ENCODE measurements at places on chromosomes 1 and 21.

DNA sequence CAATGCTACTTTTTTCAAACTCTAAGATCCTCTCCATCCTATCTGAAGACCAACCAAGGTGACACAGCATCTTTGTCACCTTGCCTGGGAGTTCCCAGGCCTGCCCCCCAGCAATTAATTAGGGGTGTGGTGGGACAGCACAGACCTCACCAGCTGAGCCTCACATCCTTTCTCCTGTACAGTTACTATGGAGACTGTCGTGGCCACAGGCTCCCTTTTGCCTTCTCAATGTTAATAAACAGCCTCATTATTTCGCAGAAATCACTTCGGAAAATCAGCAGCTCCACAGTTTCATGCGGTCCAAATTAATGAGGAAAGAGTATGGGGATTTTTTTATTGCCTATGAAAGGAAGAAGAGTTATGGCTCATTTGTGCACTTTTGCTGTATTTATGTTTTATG, 378.3 kb downstream of the NPHP4 start:
- DNase-seq: no peak

GRCh38 chr1:153866045-153866850, 56.5 kb downstream of the GATAD2B start:
- no peak for DNase-seq

- DNase-seq: no peak
Measured at GRCh38 chr1:156496211-156496761, 4.3 kb downstream of the MEF2D start.

GRCh38 chr1:107450899-107451664, 310.2 kb downstream of the NTNG1 start:
- DNase-seq: no peak

DNA sequence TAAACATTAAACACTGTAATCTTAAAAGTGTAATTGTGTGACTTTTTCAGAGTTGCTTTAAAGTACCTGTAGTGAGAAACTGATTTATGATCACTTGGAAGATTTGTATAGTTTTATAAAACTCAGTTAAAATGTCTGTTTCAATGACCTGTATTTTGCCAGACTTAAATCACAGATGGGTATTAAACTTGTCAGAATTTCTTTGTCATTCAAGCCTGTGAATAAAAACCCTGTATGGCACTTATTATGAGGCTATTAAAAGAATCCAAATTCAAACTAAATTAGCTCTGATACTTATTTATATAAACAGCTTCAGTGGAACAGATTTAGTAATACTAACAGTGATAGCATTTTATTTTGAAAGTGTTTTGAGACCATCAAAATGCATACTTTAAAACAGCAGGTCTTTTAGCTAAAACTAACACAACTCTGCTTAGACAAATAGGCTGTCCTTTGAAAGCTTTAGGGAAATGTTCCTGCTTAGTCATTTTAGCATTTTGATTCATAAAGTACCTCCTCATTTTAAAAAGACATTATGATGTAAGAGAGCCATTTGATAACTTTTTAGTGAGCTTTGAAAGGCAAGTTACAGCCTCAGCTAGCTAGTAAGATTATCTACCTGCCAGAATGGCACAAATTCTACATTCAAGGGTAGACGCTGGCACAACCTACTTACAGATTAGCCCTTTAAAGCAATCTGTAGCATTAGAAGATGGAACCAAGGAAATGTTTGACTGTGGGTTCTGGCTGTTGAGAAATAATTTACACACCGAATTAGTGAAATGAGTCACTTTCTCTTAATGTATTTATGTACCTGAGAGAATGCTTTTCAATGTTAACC, 9.4 kb downstream of the SOD1 start:
- no peak for DNase-seq

DNA sequence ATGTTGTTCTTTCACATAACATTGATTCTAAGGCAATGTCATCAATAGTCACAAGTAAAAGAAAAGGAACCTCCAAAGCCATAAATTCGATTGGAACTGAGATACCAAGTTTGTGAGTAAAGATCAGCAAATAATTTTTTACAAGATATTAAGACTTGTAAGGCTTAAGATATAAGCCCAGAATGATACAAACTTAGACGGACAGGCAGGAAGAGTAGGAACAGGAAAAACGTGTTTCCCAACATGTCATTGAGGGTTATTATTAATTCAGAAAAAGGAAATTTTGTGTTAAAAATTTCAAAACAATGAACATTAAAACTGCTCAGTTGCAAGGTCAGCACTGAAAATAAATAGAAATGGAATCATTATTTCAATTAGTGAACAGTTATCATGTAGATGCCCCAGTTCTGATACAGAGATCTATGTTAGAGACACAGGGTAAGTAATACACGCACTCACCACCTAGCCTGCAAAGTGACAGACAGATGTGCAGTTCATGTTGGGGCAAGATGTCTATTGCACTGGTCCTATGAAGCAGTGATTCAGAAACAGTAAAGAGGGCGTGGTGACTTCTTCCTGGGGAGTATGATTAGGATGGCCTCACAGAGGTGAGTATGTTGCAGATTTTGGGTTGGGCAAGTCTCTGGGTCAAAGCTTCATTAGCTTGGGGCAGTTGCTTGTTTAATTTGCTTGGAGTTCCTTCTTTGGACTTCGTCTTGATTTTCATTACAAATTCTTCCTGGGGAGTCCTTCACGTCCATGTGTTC, 284.4 kb downstream of the SETD4 start:
- no peak for DNase-seq

- DNase-seq: no peak
Measured at GRCh38 chr1:25178917-25179561, 53.3 kb downstream of the SYF2 start.

DNA sequence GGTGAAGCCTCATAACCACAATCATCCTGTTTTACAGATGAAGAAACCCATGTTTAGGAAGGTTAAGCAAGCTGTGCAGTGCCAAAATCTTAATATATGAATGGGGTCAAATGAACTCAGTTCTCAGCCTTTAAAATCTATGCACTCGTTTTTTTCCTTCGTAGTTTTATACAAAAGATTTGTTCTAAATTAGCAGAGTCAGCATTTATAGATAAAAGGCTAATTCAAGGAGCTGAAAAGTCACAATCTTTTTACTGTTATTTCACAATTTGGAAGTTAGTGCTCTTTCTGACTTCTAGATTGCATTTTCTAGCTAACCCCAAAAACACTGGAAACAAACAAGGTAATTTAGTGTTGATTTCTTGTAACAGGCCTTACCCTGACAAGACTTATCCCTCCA, 766.9 kb upstream of the ADGRL4 start:
- no peak for DNase-seq

- DNase-seq: no peak
Measured at GRCh38 chr1:245207056-245207638, 52.4 kb downstream of the KIF26B start.

DNA sequence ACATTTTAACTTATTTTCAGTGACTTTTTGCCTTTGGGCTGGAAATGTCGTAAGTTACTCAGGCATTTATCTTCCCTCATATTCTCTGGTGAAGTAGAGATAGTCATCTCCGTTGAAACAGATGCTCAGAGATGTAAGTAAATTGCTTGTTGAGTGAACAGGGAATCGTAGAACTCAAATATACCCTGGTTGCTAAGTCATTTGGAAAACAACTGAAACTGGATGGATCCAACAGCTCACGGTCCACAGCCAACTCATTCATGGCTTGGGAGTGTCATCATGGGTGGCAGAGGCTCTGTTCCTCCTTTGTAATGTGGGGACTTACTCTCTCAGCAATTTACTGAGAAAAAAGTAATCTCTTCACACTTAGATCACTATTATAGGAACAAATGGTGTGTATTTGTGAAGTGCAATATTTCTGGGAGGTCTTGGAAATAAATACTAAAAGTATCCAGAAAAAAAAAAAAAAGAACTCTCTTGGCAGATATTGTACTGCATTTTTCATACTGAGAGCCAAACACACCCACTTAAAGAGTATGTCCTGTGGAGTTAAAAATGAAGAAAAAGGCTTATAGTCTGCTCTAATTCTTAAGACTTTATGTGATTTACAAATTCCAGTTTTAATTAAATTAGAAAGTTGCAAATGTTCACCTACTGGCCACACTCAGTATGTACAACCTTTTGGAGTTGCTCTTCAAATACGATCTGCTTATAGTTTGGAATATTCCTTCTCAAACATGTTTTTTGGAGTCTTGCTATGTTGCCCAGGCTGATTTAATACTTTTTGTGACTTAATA, 107.4 kb downstream of the LEPR start:
- DNase-seq: no peak

DNA sequence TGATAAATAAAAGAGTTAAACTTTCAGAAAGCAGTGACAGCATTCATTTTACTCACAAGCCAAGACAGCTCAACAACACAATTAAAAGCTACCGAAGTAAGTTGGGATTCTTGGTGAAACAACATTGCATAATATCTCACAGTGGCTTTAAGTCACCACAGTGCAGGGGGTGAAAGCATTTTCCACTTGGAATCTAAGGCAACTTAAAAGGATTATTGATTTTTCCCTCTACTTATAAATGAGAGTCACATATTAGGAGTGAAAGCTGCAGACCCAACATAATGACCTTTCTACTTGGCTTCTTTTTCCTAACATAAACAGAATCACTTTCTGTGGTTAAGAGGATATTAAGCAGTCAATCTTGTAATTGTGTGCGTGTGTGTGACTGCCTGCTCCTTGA, 536.6 kb upstream of the CXADR start:
- no peak for DNase-seq

GRCh38 chr1:45335855-45336324, 4.1 kb upstream of the TOE1 start:
- no peak for DNase-seq

GRCh38 chr1:93753791-93754763, 72.4 kb upstream of the BCAR3 start:
- DNase-seq: peak; percentile 16

DNA sequence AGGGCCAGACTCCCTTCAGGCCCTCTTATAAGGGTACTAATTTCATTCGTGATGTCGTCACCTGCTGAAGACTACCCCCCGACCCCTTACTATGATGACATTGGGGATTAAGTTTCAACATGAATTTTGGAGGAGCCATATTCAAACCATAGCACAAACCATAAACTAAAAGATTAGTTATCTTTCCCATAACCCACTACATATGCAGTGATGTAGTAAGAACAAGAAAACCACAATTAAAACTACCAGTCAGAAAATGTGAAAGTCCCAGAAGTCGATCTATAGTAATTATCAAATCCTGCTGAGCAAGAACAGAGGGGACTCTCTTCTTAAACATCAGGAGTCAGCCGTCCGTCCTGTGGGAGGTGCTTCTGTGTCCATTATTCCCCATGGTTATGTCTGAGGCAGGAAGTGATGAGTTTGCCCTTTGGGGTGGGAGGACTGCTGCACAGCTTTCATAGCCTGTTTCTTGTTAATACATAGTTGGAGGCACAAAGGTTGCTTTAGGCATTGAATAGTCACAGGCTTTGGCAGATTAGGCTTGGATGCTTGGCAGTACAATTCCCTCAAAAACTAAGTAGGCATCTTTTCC, 35.9 kb upstream of the PTGFRN start:
- no peak for DNase-seq

DNA sequence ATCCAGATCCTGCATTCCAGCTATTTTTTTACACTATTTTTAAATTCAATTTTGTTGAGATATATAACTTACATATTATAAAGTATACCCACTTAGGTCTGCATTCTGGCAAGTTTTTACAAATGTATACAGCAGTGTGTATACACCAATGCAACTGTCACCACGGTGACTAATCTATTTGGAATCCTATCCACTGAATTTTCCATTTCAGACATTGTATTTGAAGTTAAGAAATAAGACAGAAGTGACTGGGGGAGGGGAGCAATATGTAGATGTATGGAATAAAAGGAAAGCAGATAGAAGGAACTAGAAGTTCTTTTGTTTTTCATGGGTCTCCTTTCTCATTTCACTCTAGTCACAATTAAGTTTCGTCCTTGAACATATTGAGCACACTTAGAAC, 431.5 kb upstream of the CHRM3 start:
- no peak for DNase-seq

DNA sequence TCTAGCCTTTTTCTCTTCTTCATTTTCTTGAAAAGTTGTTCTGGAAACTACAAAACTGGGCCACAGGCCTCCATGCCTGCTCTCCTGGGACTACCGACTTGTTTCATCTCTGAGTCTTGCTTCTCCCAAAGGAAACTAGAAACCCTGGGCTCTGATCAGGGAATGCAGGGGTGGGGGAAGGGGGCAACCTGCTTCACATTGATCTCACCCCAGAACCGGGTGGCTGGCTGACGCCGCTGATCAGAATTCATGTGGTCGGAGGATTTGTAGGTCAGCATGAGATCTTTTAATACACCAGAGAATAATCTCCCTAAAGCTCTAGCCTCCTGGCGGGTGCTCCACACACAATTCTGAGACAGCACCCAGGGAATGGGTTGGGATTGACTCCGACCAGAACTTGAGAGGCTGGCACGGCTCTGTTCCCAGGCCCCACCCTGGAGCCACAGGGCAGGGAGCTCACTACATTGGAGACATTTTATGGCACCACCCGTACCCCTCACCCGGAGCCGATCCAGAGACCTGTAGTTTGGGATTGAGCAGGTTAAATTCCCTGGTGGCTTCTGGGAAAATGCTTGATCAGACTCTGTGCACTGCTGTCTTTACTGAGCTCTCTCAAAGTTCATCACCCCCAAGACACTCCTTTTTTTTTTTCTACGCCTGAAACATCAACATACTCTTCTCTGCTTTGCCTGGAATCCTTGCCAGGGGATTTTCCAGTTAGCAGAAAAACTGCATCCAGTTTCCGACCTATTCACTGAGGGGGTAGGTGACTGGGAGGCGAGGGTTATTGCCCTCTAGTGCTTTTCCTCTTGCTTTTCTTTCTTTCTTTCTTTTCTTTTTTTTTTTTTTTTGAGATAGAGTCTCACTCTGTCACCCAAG, 12.2 kb upstream of the ARHGEF10L start:
- no peak for DNase-seq

Data from inflammatory macrophage (primary cell).